ENCODE measurements at places on chromosomes 12 and 14.

DNA sequence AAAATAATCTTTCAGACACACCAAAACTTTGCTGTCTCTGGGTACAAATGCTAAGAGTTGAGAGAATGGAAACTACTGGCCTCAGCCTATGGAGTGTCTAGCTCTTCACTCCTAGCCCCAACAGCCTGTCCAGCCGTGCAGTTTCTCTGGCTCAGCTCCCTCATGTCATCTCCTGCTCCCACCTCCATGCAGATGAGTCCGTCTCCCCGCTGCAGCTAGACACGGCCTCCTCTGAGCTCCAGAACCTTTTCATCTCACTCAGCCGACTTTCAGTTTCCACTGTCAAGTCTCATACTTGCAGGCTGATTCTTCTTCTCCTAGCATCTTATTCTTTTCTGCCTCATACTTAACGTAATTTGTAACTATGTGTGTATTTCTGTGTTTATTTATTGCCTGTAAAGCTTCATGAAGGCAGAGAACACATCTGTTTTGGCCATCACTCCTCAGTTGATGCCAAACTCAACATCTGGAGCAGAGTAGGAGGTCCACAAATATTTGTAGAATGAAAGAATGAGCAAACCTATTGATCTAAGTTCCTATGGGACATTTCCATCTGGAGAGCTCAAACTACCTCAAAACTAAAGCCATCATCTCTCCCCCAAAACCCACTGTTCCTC, 139.8 kb upstream of the PWP1 start:
- no peak for DNase-seq

- no peak for DNase-seq
These were observed 14.2 kb upstream of the PLXNC1 start for GRCh38 chr12:94133964-94134795.

- no peak for DNase-seq
These were observed 520 bp upstream of the MON2 start for GRCh38 chr12:62466018-62466593.

GRCh38 chr12:18923721-18924120, 185.8 kb downstream of the CAPZA3 start:
- DNase-seq = no peak

GRCh38 chr12:49923880-49924556, 20.3 kb upstream of the FAIM2 start:
- DNase-seq = no peak

GRCh38 chr14:79016828-79017505, 846.8 kb downstream of the NRXN3 start:
- DNase-seq = no peak
